AG09309 (cell line): ENCODE measurements at places on chromosomes 7 and 10.

- DNase-seq: no peak
These were observed 379.6 kb downstream of the TNS3 start for GRCh38 chr7:47202146-47202783.

- DNase-seq: no peak
These were observed 40.2 kb upstream of the GPAM start for GRCh38 chr10:112223725-112224124.

DNA sequence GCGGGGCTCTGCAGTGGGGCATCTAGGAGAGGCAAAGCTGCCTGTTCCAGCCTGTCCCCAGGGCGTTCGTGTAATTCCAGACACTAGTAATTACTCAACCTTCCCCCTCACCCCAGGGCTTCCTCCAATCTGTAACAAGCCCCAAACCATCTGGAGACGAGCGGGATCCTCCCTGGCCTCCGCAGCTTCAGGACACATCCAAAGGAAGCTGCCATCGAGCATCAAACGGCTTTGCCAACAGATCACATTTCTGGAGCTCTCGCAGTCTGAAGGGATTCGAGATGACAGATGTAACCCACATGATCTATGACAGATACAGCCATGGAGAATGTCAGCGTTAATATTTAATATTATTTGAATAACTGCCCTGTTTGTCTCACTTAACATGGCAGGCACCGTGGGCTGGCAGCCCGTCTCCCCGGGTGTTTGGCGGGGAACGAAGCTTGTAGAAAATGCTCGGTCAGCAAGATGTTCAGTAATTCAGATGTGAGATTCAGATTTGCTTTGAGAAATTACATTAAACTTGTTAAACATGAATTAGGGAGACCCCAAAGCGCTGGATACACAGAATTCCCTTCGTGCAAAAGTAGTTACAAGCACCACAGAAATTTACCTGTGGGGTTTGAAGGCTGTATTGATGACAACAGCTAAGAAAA, 108.5 kb upstream of the C7orf33 start:
- no peak for DNase-seq

DNA sequence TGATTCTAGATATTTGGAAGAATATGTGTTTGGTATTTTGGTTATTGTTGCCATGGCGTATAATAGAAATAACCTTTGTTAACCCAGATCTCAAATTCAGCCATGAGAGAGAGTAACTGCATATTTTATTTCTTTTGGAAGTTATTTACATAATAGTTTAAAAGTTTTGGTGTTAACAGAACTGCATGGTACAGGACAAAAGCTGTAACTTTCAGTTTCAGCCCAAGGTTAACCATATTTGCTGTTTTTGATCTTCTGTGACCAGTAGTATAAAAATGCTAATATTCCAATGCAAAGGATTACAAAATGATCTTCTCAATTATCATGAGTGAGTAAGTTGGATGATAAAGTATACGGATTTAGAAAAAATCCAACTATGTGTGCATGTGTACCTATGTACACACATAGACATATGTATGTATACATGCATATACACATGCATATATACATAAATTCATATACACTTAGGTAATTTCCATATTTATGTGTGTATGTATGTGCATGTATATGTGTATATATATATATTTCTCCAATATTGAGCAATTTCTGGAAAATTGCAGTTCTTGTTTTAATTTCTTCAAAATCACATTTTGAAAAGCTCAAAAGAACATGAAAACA, 38.0 kb upstream of the PIP4K2A start:
- no peak for DNase-seq

DNA sequence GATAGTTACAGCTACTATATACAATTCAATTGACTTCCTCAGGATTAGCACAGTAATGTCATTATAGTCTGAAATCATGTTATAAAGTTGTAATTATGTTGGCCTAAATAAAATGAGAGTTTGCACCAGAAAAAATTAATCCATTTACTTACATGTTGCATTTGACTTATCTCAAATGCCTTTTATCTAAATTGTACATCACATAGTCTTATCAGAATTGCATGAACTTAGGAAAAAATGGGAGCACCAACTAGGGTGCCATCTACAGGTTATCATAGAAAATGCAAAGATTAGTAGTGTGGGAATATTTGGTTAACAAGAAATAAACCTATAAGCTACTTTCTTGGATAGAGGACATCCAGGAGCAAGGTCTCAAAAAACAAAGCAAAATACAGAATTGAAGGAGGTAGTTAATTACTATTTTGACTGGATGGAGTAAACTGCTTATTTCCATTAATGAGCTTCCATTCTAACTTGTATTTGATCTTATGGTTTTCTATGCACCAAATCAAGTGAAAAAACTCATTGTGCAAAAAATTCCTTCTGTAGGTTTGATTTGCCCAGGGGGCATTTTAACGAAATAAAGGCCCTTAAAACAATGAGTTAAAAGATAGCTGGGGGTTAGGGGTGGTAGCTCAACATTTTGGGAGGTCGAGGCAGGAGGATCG, 60.0 kb upstream of the ORC5 start:
- DNase-seq: no peak

- no peak for DNase-seq
These were observed 27.8 kb downstream of the ENTPD1 start for GRCh38 chr10:95783741-95784140.

DNA sequence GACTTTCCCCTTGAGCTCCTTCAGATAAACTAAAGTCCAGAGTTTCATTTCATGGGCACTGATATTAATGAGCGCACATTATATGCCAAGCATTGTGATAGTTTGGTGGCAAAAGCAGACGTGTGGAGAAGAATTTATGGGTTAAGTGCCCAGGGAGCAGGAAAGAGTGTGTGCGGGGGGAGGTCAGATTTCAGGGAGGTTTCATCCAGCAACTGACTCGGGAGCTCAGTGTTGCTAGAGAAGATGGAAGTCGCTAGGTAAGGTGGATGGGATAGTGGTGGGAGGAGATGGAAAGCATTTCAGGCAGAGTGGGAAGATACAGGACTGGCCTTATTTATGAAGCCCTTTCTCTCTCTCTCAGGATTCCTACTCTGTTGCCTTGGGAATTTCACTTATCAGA, 223.0 kb downstream of the SNX10 start:
- DNase-seq: no peak

- DNase-seq: no peak
These were observed 515.7 kb downstream of the RPS24 start for GRCh38 chr10:78549140-78549935.

DNA sequence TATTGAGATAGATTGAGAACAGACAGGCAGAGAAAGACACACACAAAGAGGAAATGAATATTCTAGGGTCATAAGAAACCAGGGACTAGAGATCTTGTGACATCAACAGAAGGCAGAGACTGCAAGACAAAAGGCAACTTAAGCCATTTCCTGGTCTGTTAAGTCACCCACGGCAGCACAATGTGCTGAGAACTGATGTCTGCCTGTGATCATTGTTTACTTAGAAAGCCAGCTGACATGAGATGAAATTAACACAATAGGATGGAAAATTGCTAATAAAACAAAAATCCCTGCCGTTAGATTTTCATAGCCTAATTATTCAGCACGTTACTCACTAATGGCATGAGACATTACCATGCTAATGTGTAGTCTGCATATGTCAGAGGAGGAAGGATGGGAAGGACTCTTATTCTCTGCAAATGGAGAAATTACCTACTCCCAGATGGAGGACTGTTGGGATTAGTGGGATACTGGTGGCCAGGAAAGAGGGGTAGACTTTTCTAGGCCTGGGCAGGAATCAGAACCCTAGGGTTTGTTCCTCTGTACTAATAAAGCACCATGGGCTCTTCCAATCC, 191.3 kb upstream of the PODXL start:
- no peak for DNase-seq

- no peak for DNase-seq
These were observed 98.7 kb downstream of the RNF216 start for GRCh38 chr7:5682551-5683279.

DNA sequence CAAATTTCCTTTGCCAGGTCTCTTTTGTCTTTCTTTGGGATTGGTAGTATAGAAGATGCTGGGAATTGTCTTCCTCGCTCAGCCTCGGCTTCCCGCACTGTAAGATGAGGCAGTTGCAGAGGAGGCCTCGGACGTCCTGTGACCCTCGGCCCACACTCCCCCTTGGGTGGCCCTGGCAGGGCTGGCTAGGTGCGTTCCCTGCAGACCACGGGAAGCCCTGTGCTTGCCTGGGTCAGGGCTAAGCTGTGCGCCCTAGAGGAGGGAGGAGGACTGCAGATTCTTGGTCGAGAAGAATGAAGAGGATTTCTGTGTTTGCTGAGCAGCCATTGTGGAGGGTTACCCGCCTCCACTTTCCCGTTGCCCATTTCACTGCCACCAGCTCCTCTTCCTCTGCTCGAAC, 42.8 kb downstream of the WIPI2 start:
- DNase-seq: no peak

DNA sequence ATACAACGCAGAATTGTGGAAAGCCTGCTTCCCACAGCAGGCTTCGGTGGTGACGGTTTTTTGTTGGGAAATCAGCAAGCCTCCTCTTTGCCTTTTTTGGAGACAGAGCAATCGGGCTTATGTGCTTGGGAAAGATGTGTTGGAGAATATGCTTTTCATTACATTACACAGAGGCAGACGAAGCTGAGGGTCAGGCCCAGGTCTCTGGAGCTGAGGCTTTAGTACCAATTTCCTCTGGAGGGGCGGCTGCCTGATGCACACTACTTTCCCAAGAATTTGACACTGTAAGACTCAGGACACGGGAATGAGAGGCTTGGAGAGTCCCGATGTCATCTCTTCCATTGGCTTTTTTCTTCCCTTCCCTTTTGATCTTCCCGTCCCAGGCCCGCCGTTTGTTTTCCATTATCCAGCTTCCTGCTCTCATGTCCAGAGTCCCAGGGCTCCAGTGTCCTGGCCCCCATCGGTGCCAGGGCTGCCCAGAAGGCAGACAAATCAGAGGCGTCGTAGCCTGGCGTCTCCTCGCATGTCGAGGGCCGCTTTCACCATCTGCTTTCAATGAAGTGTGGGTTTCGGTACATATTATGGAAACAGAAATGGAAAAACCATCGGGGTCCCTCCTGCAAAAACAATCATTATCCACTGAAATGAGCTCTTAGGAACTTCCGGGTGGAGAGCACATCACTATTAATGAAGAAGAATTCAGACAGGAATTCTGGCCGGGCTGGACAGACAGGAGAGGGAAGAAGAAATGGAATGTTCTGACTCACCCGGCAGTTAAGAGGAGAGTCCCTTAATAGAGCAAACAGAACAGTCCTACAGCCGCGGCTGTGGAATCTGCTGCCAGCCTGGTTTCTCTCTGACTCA, 123.0 kb upstream of the JCAD start:
- DNase-seq: peak; percentile 83

- DNase-seq: no peak
These were observed 14.8 kb downstream of the COBL start for GRCh38 chr7:51301806-51302205.

DNA sequence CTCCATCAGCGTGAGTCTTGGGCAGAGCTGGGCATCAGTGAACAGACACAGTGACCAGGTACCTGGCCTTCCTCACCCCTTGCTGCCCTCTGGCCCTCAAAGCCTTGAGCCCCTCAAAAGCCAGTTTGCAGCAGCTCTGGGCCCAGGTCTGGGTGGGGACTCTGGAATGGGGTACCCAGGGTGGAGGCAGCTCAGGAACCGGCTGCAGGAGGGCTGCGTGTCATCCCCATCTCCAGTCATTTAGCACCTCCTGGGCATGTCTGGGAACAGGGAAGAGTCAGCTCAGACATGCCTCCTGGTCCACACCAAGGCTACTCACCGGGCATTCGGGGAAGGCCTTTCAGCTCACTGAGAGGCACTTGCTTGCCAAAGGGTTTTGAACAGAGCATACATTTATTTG, 503.3 kb downstream of the TCERG1L start:
- no peak for DNase-seq

GRCh38 chr7:45157653-45158401, at the start of gene RAMP3:
Gene RAMP3, plus strand, starts transcription at chr7:45157791. Its CDS starts 38 bp downstream, at chr7:45157829.
- DNase-seq: no peak

DNA sequence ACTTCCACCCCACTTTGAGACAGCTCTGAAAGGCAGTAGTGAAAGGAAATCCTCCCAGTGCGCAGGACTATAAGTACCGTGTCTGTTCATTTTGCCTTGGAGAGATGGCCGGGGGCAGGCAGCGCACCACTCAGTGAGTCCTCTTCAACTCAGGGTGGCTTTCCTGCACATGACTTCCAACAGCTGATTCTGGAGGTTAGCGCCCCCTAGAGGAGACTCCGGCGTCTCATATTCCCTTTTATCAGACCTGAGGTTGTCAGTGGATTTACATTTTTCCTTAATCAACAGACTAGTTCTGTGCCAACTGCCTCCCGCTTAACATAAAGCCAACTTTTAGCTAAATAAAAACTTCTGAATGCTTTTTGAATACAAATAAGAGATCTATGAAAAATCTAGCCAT, 101.0 kb downstream of the HERPUD2 start:
- DNase-seq: no peak

DNA sequence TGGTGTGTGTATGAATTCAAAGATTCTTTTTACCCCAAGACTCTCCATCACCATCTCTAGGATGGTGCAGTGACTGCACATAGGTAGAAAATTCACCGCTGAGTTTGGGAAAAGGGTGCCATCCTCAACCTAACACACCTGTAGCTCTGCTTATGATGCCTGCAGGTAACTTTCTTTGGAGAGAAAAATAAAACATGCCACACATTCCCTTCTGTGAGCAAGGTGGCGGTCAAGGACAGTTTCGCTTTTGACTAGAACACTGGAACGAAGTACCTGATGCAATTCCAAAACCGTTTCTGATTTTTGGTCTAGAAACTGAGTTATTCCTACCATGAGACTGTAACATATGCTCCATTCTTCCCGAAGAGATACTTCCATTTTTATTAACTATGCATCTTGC, 205.6 kb downstream of the FGFR2 start:
- no peak for DNase-seq
